ENCODE measurements at places on chromosomes 12 and 14.

DNA sequence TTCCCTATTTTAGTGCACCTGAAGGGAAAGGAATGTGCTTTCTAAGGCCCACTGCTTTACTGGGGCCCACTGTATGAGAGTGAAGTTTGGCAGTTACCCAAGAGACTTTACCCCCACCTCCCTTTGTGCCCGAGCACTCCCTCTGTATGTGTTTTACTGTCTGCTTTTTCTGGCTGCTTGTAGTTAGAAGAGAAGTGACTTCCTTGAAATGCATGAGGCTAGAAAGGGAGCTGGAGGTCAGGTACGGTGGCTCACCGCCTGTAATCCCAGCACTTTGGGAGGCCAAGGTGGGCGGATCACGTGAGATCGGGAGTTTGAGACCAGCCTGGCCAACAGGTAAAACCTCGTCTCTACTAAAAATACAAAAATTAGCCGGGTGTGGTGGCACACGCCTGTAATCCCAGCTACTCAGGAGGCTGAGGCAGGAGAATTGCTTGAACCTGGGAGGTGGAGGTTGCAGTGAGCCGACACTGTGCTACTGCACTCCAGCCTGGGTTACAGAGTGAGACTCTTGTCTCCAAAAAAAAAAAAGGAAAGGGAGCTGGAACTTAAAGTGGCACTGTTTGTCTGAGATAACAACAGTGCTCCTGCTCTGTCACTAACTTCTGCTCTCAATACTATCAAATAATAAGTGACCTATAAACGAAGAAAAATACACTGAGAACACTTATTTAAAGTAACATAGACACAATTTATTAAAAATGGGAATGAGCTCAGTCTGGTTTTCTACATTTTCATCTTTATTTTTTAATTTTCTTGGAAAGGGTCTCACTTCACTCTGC, 5.8 kb downstream of the TRIP11 start:
- no peak for DNase-seq

- no peak for DNase-seq
Measured at GRCh38 chr12:11725686-11726085, 76.2 kb downstream of the ETV6 start.

DNA sequence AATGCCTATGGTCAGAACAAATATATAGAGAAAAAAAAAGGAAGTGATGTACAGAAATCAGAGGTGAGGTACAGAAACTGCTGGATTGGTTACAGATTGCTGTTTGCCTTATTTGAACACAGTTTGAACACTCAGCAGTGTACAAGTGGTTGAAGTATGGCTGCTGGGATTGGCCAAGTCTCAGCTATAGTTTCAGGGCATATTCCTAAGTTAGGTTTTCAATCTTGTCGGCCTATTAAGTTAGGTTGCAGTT, 146.4 kb downstream of the LLPH start:
- DNase-seq: no peak

DNA sequence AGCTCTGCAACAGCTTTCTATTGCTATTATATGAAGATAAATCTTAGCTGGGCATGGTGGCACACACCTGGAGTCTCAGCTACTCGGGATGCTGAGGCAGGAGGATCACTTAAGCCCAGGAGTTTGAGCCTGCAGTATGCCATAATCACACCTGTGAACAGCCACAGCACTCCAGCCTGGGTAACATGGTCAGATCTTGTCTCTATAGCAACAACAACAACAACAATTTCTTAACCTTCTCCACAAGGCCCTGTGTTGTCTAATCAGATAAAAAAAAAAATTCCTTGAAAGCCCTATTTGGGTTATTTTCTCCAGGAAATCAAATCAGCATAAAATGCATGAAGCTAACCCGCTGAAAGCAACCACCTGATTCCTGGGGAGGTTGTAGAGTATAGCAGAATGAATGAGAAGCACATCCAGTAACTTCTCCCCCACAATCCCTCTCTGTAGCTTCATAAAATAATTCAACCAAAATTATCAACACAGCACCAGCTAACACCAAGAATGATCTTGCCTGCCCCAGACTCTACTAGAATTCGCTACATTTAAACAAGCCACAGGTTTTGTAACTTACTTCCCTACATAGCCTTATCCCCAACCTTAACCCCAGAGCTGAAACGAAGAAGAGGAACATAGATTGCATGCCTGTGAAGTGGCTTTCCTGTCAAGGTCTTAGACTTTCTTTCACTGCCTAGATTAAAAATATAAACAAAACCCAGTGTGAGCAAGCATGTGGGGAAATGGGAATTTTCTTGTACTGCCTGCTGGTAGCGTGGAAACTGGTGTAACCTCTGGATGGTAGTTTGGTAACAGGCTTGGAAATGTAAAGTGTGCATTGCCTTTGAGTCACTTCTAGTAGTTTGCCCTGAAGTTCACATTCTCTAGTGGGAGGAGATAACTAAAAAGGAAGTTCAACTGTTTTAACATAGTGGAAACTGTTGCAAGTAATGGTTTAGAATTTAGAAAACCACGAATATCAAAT, 6.0 kb upstream of the STK38L start:
- DNase-seq: no peak

GRCh38 chr12:45681465-45681864, 48.0 kb upstream of the ARID2 start:
- no peak for DNase-seq

DNA sequence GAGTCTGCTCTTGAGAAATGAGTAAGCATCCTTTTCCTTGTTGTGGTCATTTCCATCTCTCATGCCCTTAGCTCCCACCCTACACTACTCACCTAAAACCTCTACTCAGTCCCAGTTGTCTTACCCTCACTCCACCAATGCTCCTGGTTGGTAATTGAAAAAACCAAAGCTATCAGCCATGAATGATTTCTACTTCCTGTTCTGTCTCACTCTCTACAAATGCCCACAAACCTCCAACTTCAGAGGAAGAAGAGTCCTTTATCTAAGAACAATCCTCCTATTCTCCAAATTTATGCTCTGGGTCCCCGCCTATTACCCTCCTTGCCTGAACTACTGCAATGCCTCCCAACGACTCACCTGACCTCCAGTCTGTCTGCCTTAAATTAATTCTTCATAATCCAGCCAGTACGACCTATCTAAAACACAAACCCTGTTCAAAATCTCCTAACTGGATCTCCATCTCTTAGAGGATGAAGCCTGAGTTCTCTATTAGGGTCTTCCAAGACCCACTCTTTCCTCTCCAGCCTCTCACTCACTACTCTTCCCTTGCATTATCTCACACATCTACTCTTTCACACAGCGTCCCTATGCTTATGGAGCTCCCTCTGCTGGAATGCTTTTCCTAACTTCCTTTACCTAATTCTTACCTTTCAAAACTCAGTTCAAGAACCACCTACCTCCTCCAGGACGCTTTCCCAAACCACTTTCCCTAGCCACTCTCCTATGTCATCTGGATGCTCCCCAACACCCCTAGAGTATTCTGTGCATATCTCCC, 2.2 kb downstream of the DHRS1 start:
- no peak for DNase-seq

DNA sequence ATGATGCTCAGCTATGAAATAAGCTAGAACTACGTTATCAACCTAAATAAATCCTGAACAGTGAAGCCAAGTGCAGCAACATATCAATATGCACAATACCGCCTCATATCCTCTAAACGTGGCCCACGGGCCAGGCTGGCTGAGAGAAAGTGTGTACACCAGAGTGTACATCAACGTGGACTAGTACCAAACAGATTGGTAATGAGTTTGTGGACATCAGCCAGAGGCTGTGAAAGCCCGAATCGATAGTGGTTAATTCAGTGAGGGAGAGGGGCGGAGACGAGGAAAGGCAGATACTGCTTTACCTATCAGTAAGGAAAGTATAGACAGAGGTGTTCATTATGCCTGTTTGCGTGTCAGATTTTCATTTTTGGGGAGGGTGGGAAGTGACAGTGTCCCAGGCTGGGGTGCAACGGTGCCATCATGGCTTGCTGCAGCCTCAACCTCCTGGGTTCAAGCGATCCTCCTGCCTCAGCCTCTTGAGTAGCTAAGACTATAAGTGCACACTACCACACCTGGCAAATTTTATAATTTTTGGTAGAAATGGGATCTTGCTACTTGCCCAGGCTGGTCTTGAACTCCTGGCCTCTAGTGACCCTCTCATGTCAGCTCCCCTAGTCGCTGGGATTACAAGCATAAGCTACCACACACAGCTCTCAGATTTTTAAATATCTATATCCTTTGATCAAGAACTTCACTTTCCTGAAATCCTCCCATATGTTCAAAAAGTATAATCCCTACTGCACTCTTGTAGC, 50.1 kb downstream of the ANAPC7 start:
- DNase-seq: no peak

DNA sequence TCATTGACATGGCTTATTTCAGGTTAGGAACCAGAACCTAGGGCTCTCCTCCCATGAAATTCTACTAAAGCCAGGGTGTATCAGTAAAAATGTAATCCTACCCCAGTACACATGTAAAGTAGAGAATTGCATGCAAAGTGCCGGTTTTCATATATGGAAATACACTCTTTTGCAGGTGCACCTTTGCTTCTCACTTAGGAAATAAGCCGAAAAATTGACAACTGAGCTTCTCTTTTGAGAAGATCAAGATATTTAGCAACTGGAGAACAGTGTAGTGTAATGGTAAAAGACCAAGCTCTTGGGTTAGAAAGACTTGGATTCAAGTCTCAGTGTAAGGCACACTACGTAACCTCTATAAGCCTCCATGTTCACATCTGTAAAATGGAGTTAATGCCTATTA, 82.4 kb downstream of the SLC38A6 start:
- no peak for DNase-seq

GRCh38 chr14:100815478-100816285, 10.2 kb upstream of the MEG3 start:
- DNase-seq: no peak

- no peak for DNase-seq
Measured at GRCh38 chr12:45051572-45052125, 750 bp upstream of the DBX2 start.

DNA sequence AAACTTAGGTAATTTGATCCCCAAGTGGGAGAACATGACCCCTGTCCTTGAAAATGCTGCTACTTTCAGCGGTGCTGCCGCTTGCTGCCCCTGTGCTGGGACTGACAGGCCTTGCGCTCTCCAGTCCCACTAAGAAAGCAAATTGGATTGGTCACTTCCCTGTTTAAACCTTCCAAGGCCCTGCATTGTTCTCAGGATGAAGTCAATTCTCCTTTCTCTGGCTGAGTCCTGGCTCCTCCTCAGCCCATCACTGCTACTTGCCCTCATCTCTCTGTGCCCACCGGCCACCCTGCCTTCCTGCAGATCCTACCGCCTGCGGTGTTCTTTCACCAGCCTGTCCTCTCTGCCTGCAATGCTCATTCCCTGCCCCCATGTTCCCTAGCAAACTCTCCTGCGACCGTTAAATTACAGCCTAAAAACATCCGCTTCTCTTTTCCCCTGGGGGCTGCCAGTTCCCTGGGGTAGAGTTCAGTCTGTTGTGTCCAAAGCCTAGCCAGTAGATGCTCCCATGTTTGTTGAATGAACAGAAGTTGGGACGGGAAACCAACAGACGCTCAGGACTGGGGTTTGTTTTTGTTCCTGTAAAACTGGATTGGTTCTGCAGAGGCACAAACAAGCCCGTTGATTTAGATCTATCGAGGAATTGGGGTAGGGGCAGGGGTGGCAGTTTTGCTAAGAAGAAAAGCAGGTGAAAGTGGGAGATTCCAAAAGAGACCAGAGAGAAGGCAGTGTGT, 127.3 kb upstream of the HIF1A start:
- no peak for DNase-seq

GRCh38 chr14:59481871-59482540, 2.2 kb downstream of the L3HYPDH start:
- DNase-seq: no peak

DNA sequence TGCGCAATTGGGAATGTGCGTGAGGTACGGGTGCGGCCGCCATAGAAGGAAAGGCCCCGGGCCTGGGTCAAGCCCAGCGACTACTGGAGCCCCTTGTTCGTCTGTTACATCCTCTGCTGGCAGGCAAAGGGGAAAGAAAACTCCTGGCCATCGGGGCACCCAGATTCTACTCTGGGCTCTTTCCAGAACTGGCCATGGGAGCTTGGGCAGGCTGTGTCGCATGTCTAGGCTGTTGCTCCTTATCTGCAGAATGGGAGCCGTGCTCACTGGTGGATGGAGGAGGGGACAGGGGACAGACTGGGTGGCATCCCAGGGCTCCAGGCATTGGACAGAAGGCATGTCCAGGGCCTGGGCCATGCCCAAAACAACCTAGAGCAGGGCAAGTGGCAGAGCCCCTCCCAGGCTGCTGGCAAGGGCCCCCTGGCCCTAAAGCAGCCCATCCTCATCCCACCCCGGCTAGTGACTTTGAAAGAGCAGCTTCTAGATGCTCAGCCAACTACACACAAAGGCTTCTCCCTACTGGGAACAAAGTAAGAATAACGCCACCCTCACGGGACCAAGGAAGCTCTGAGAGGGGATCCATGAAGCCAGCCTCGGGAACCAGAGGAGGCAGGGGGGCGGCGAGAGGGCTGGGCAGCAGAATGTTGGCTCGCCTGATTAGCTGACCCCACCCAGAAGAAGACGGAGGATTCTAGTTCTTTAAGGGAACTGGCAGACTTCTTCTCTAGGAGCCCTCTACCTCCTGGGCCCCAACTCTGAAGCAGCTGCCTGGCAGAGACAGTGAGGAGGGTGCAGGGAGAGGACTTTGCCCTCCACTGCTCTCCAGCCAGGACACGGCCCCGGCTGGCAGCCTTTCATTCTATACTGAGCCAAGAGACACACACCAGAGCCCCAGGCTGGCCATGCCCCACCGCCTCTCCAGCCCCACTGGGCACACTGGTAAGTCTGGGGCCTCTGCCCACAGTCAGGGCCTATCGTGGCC, 96.8 kb downstream of the SINHCAF start:
- no peak for DNase-seq

- no peak for DNase-seq
Measured at GRCh38 chr14:69887740-69888657, 8.8 kb downstream of the SMOC1 start.

GRCh38 chr12:65900912-65901672, 76.8 kb downstream of the HMGA2 start:
- no peak for DNase-seq

DNA sequence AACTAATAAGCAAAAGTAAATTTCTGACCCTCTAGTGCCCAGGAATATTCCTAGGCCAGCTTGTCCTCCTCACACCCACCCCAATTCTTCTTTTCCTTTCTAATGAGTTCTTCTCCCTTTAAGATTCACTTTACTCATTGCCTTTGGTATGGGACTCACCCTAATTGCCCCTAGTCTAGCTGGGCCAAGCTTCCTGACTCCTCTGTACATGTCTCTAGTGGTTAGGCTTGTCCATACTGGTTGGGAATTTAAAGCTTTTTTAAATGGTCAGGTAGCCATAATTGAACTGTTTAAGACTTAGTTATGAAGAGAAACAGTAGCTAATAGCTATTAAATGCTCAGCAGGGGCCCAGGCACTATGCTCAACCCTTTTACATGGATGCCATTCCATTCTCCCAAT, 248.2 kb downstream of the C12orf42 start:
- DNase-seq: no peak

Measured in posterior cingulate gyrus (tissue), 11 donors.